ENCODE measurements at places on chromosomes 2 and 18.

DNA sequence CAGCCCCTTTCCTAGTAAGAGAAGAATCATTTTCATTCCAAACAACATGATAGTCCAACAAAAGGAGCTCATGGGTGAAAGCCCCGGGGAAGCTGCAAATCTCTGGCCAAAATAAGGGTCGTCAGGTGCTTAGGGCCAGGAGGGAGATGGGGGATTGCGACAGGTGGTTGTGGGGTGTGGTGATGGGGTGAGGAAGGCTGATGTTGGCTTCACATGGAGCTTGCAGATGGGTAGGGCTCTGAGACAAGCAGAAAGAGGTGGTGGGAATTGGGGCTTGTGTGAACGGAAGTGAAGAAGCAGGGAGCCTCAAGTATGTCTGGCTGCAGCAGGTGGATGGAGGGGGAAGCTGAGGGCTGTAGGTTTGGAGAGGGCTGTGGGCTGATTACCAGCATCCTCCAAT, 126.1 kb downstream of the CLIP4 start:
- DNase-seq, result no peak

GRCh38 chr2:68466778-68467076, 367 bp downstream of the FBXO48 start:
- no peak for DNase-seq

GRCh38 chr2:128797533-128797932, 478.9 kb upstream of the HS6ST1 start:
- DNase-seq, result no peak

DNA sequence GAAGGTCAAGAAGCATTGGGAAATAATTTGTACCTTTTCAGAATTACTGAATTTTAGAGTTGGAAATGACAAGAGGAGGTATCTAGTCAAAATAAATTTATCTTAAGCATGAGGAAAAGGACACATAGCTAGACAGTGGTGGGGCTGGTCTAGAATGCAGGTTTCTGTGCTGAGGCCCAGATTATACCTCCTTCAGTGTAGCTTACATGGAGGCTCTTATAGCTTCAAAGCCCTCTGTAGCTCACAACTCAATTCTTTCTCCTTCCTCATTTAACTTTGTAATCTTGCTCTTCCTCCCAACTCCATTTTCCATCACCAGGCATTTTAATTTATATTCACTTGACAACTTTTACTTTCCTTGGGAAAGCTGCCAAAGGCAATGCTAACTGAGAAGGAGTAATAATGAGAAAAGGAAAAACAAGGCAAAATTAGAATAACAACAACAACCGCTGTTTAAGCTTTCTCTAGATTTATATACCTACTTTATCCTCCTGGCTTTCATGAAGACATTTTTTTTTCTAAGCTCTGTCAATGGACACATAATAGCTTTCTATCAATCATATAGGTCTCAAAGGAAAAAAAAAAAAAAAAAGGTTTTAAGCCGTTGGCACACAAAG, 58.5 kb downstream of the CLHC1 start:
- DNase-seq, result no peak

GRCh38 chr2:29273685-29274611, 158.7 kb downstream of the CLIP4 start:
- no peak for DNase-seq
